Neural crest cell (in vitro differentiated cells): ENCODE measurements at places on chromosomes 2 and 18. TPM values are rescaled to one million over a fixed set of nuclear protein-coding genes. Genes with fewer than 3 reads are reported as not detected.
A peak's percentile ranks its signal among the peaks of the same experiment; 100 is the strongest.

DNA sequence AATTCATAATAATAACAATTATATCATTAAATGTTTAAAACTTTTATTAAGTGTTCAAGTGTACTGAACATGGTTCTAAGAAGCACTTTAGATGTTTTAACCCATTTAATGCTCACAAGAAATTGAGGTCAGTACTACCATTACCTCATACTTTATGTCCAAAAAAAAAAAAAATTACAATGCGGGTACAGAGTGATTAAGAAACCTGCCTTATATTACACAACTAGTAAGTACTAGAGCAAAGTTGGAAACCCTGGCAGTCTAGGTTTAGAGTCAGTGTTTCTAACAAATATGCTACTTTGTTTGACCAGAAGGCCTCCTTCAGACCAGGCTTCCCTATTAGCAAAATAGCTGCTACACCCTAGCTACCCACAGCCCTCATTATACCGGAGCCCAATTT lies 28.5 kb downstream of the PLEKHM3 start:
- no peak for DNase-seq

CCDC74A gene
- 24.0 and 25.5 TPM in 2 replicates for total RNA-seq

- no peak for DNase-seq
These were observed 43.7 kb upstream of the HS6ST1 start for GRCh38 chr2:128362176-128362888.

DNA sequence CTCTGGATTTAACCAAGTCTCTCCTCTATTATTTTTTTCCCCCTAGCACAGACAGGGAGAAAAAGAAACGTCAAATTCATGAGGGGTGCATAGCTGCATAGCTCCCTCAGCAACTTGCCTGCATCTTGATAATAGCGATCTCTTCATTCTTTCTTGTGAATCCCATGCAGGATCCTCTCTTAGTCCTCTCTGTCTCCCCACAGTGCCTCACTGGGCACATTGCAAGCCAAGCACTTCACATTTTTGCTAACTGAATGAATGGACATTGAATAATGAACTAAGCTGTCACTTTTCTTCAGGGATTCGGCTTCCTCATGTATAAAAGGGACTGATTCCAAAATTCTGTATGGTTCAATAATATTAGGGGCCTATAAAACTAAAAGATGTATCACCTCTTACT lies 2.9 kb upstream of the EPB41L3 start:
- peak; percentile 18 for DNase-seq

ABCB11 gene
- 0.07 and 0.11 TPM in 2 replicates for total RNA-seq

- DNase-seq, result no peak
These were observed 8.7 kb upstream of the ADGRF3 start for GRCh38 chr2:26355038-26355995.

- no peak for DNase-seq
These were observed 9.5 kb downstream of the COPS7B start for GRCh38 chr2:231795525-231796327.

DNA sequence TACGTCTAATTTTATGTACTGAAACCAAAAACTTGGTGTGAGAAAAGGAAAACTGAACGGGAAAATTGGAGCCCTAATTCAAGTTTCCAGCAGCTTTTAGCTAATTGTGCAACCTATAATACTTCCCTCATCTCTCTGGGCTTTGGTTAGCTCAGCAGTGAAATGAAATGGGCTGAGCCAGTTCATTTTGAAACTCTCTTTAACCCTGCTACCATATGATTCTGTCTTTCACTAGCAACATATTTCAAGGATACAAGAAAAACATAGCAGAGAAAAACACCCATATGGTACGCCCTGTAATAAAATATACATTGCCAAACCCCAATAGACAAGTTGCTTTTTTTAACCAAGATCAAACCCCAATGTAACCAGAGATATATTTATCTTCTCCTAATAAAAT lies 799 bp downstream of the SYT4 start:
- no peak for DNase-seq

DNA sequence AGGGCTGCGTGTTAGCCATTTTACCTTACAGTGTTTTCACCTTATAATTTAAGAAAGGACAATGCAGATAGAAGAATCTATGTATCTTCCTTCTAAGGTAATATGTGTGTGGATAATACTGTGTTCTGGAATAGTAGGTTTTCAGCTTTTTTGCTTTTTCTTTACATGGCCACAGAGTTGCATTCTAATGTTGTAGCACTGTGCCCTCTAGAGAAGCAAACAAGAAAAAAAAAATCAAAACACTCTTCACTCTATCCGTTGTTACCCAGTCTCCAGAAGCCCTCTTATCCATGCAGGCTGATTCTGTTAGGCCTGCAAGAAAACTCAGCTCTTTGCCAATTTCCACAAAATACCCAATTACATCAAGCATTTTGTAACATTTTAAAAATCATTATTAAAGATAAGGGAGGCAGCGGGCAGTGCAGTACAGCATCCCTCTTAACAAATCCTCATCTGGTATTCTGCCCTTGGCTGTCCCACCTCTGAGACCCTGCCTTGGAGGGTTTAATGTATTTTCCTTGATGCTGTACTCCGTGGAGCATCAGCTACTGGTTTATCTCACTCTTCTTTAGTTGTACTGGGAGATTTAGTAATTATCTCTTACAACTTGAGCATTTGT lies 41.8 kb downstream of the CDH7 start:
- no peak for DNase-seq

SAG gene
- not detected in 2 replicates for total RNA-seq

GRCh38 chr18:46310258-46310657 lies 206.1 kb downstream of the HAUS1 start:
- DNase-seq, result no peak

GRCh38 chr2:221449406-221449805 lies 122.7 kb downstream of the EPHA4 start:
- no peak for DNase-seq

ATP6V1B1 gene
- 4.3 and 4.6 TPM in 2 replicates for total RNA-seq

DNA sequence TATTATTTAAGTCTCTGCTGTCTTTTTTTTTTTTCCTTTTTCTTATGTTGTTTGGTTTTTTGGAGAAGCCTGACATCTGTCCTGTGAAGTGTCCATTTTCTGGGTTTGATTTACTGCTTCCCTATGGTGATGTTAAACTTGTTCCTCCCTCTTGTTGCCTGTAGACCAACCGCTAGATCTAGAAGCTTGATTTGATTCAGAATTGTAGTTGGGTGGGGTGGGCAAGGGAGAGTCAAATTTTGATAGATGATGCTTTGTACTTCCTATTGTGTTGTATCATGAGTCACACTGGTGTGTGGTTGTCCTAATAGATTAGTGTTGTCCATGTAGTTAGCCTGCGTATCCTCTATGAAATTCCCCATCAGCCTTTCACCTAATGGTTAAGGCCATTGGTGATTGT lies 35.4 kb downstream of the CAB39 start:
- no peak for DNase-seq

GALNT13 gene
- total RNA-seq, result 6.9 and 7.4 TPM in 2 replicates

MARCHF4 gene
- total RNA-seq, result 0.86 and 1.2 TPM in 2 replicates

DNA sequence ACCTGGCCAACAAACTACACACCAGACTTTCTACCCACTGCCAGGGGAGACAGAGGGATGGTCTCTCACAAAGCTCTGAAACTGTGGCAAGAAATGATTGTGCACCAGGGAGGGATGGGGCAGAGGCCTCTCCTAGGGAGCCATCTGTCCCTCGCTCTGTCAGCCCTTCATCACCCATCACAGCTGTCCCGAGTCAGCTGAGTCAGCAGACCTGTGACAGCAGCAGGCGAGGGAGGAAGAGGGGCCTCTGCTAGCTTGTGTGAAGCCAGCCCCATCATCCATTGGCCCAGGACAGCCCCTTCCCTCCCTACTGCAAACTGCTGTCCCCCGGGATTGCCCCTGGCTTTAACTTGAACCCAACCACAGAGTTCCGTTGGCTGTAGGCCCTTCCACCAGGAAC lies 5.0 kb downstream of the SH2D6 start:
- no peak for DNase-seq

GRCh38 chr2:54534221-54534620 lies 78.1 kb downstream of the SPTBN1 start:
- DNase-seq, result no peak

- DNase-seq, result no peak
These were observed 2.4 kb upstream of the RBM45 start for GRCh38 chr2:178109813-178110212.

SCN2A gene
- total RNA-seq, result 0.47 and 0.55 TPM in 2 replicates

DNA sequence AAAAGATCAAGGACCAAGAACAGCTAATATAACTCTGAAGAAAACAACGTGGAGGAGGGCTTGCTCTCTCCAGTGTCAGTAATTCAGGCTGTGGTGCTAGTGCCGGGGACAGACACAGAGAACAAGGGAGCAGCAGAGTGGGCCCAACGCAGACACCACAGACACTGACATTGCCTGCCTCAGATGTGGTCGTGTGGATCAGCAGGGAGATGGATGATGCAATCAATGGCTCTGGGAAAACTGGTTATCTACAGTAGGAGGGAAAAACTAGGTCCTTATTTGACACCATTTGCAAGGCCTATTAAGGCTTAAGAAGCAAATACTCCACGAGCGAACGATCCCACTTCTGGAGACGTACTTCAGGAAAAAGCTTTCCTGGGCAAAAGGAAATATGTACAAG lies 36.1 kb downstream of the HDLBP start:
- no peak for DNase-seq

DNA sequence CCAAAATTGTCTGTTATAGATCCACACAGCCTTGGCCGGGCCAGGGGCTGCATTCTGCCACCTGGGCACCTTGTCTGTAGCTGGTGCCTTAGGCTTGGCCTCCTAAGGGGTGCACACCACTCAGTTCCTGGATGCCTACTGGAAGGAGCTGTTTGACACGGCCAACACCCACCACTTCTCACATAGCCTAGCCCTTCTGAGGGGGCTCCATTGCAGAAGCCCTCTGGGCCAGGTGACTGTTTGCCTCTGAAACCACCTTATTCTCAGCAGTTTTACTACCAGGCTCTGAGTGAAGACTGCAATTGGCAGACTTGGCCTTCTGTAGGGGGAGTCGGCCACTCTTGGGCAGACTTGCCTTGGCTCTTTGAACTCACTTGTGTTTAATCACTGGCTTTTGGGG lies 39.5 kb downstream of the EPHA4 start:
- DNase-seq, result no peak

SCG2 gene
- total RNA-seq, result 8.6 and 8.8 TPM in 2 replicates

XIRP2 gene
- 0.05 TPM in 1 of 2 replicates, not detected in the other for total RNA-seq

POTEI gene
- total RNA-seq, result 1.1 and 1.3 TPM in 2 replicates

DNA sequence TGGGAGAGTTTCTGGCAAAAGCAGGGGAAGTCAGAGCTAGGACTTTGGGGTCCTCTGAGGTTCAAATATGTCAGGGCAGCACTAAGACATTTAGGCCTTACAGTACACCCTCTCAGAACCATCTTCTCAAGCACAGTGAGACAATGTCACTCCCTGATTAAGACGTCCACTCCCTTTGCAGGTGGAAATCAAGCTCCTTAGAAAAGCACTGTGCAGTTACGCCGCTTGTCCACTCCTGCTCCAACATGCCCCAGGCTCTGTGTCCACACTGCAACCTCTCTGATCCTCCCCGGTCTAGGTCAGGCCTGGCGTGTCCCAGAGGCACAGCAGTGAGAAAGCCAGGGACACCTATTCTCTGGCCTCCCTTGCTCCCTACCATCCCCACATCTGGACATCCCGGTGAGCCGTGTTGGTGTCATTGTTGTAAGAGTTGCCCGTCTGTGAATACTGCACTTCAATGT lies 528.6 kb upstream of the ID2 start:
- no peak for DNase-seq

PLB1 gene
- total RNA-seq, result 0.16 TPM in 1 of 2 replicates, not detected in the other

MTX2 gene
- 23.7 and 25.6 TPM in 2 replicates for total RNA-seq

GRCh38 chr18:7414459-7414858 lies 152.7 kb upstream of the PTPRM start:
- DNase-seq, result no peak

RIT2 gene
- total RNA-seq, result not detected in 2 replicates

GRCh38 chr2:144042751-144043150 lies 477.2 kb downstream of the ZEB2 start:
- no peak for DNase-seq

CLEC4F gene
- total RNA-seq, result not detected in 2 replicates

DNA sequence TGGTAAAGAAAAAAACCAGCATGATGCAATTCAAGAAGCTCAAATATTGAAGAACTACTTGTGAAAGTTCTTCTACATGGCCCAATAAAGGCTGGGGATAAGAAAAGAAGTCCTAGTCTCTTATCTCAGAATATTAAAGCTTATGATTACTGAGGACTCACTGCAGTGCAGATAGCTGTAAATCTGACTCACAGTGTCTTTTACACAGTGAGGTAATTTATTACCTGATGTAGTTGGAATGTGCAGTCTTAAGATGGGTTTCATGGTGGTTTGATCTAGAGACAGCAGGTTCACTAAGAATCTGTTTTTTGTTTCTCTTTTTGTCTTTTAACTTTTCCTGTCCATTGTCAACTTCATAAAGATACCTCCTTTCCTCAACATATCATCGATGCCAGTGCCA lies 484.0 kb upstream of the MAP2 start:
- DNase-seq, result no peak

- DNase-seq, result no peak
These were observed 47.0 kb downstream of the RRM2 start for GRCh38 chr2:10169581-10169980.
